ENCODE measurements at places on chromosomes 13 and 19.
A peak's percentile ranks its signal among the peaks of the same experiment; 100 is the strongest.

DNA sequence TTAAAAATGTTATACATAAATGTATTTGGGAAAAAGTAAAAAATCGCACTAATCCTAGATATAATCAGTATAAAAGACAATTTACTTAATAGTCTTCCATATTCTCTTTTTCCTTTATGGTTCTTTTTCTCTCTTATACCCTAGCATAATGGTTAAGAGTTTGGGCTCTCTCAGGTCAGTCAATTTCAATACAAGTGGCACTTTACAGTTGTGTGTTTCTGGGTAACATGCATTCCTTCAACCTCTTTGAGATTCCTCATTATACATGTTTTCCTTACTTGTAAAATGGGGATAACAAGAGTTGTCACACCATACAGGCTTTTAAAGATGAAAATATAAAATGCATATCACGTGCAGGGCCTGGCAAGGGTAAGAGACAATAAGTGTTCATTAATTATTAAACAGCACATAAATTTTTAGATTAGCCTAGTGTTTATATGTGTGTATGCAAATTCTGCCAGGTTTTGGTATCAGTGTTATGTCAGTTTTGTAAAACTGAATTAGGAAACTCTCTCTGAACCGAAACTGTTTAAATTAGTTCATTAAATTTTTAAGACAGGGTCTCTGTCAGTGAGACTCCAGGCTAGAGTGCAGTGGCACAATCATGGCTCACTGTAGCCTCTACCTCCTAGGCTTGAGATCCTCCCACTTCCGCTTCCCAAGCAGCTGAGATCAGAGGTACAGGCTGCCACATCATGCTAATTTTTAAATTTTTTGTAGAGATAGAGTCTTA is 49.8 kb downstream of the ELF1 start:
- DNase-seq: no peak

GRCh38 chr13:46866150-46866549 is 30.7 kb downstream of the HTR2A start:
- DNase-seq: peak; percentile 8

DNA sequence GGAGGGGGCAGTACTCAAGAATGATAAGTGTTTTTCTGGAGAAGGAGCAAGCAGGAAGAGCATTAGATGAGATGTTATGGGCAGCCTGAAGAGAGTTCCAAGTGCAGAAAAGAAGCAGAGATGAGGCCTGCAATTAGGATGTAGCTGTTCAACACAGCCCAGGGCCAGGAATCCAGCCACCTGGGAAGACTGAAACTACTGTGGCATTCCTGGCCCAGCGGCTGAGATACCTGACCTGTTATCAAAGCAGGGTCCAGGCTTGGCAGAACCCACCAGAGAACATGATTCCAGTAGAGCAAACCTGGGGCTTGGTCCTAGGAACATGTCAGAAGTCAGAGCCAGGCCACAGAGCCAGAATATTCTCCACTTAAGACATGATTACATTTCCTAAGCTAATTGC is 73.3 kb upstream of the LRCH1 start:
- no peak for DNase-seq

GRCh38 chr13:40987606-40988280 is 31.4 kb downstream of the ELF1 start:
- DNase-seq: no peak

DNA sequence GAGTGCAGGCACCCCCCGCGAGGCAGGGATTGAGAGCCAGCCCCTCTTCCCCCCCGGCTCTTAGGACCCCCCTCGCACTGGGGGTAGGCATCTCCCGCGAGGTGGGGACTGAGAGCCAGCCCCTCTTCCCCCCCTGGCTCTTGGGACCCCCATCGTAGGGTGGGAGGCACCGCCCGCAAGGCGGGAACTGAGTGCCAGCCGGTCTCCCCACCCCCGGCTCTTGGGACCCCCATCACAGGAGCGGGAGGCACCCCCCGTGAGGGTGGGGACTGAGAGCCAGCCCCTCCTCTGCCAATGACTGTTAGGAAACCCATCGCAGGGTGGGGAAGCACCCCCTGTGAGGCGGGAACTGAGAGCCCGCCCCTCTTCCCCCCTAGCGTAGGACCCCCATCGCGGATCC is 363.4 kb upstream of the SPRY2 start:
- no peak for DNase-seq

DNA sequence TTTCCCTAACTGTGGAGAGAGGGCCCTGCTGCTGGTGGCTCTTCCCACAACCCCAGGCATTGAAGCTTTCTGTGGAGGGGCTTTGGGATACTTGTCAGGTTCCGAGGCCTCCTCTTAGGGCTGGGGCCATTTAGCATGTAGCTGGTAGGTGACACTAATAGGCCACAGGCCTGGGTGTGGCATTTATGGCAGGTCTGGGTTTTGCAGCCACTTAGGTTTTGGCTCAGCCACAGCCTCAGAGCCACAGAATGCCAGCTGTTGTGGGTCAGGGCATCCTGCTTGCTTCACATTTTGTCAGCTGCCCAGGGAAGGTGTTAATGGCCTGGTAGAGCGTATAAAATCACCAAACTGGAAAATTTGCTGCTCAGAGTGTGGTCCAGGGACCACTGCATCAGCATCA is 15.7 kb downstream of the FAM124A start:
- DNase-seq: no peak

GRCh38 chr19:32543115-32543900 is 37.7 kb upstream of the PDCD5 start:
- DNase-seq: no peak

DNA sequence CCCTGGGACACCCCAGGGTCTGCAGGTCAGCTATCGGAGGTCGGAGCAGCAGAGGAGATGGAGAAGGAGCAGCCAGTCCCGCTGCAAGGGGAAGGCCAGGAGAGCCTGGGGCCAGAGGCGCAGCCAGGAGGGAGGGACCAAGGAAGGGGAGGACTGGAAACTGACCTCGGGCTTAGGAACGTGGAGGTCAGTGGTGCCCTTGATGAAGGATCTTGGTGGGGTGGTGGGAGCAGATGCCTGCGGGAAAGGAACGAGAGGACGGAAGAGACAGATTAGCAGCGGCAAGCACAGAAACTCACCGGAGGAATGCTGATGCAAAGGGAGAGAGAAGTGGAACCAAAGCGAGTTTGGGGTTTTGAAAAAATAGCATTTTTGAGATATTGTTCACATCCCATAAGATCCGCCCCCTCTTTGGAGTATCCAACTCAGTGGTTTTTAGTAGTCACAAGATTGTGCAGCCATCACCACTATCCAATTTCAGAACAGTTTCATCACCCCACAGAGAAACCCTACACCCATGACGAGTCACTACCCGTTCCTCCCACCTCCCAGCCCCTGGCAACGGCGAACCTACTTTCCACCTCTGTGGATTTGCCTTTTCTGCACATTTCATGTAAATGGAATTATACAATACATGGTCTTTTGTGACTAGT is 22.1 kb downstream of the PLEKHF1 start:
- peak; percentile 97 for DNase-seq

DNA sequence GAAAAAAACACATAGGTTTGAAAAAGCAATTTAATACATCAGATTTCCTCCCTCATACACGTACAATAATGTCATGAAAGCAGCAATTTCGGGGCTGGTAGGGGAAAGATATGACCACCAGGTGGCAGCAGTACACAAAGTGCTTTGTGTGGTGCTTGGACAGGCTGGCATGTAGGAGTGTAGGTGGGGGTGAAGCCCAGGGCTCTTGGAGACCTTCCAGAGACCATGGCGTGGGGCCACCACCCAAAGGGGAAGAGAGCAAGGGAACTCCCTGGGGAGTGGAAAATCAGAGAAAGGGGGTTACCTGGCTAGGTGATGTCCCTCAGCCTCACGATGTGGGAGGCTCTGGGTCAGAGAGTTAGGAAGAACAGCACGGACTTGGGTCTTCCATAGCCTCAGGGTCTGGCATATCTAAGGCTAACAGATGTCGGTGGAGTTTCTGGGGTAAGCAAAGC is 11.8 kb upstream of the CCNA1 start:
- peak; percentile 24 for DNase-seq

DNA sequence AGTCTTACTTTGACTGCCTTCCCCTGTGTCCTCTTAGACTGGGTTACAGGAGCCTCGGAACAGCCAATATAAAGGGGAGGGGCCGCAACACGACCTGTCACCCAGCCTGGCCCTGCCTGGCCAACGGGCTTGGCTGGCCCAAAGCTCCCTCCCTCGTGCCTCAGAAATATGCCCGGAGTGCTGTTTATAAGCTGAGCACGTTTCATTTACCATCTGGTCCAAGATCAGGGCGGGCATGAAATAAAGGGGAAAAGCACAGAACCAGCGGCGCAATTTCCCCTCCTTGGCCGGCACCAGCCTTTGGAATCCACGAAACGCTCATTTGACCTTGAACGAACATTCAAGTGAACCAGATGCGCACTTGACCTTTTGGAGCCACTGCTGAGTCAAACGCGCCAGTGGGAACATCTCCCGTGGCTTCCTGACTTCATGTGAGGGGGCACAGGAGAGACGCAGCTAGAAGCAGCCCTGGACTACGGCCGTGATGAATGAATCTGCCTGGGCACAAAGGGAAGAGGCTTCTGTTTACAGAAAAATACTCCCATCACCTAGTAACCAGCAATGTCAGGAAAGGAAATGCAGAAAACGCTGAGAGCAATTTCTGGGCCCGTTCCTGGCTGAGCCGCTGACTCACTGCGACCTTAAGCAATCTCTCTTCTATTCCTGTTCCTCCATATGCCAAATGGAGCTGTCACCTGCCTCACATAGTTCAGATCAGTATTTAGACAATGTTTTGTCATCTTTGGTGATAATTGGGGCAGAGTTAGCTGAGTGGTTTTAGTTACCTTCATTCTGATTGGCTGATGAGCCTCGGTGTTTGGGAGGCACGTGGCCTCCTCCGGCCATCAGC is 53.3 kb downstream of the RFX2 start:
- peak; percentile 90 for DNase-seq

DNA sequence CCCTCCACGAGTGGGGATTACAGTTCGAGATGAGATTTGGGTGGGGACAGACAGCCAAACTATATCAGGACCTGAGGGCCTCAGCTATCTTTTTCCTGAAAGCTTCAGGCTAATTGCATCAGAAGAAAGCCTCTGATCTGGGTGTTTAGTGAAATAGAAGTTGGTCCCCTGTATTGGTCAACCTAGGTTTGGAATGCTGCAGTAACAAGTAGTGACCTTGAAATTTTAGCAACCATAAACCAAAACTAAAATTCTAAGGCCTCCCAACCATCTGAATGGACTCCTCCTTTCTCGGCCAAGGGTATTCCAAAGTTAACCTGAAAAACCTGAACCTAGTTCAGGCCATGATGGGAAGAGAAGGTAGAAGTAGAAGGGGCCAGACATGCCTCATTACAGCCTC is 34.9 kb upstream of the OR10H1 start:
- DNase-seq: no peak

DNA sequence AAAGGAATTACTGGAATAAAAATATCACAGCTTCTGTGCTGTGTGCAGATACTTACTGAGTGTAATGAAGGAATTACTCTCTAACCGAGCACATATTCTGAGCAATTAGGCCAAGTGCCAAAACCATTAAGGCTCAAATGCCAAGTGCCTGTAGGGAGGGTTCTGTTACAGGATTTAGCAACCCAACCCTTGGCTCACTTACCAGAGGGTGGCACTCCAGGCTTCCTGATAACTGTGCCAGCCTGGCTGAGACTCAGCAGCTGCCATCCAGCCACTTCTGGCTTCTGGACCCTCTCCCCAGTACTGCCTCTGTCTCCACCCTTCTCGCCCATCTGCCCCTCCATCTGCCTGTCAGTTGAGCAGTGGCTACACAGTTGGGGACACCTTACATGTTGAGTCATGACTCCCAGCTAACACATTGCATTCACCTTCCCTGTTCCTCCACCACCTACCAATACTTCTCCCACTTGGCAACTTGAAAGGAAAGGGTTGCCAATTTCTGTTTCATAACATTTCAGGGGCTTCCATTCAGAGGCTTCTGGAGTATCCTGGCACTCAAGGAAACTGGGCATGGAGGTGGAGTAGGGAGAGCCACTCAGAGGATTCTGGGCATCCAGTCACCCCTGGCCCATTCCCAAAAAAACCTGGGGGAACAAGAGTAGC is 110.5 kb downstream of the COG6 start:
- no peak for DNase-seq

- no peak for DNase-seq
Observed at GRCh38 chr19:9751446-9751845, 17.1 kb downstream of the ZNF846 start.

GRCh38 chr13:98827449-98827848 is 75.0 kb upstream of the SLC15A1 start:
- DNase-seq: no peak

- peak; percentile 18 for DNase-seq
Observed at GRCh38 chr19:1465191-1466016, 13.6 kb downstream of the C19orf25 start.

- no peak for DNase-seq
Observed at GRCh38 chr13:97822377-97822776, 131.1 kb upstream of the IPO5 start.

DNA sequence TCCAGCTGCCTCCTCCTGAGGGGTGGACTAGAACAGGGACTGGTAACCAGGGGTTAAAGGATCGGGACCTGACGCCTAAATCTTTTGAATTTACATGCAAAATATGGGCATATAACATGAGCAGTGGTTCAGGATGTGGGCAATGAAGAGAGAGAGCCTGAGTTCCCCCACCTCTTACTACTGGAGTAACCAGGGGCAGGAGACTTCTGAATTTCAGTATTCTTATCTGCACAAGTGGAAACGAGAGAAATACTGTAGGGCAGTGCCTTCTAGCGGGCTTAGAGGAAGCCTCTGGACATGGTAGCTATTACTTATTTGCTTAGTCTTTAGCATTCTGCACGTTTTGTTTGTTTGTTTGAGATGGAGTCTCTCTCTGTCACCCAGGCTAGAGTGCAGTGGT is 26.3 kb downstream of the BCAT2 start:
- DNase-seq: no peak

- DNase-seq: no peak
Observed at GRCh38 chr13:113937527-113938180, 36.2 kb downstream of the C13orf46 start.

DNA sequence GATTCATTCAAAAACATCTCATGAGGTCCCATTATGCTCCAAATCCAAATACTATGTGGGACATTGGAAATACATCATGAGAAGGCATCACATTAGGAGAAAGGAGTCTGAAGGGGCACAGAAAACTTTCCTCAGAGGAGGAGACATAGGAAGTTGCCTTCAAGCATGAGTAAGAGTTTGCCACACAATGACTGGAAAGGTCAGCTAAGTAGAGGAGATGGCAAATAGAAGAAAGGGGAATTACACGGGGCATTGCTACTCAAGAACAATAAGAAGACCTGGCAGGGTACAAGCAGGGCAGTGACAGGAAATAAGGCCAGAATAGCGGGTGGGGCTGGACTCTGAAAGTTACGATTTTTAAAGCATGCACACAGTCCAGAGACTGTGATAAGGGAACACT is 231.6 kb downstream of the SPRY2 start:
- DNase-seq: no peak

DNA sequence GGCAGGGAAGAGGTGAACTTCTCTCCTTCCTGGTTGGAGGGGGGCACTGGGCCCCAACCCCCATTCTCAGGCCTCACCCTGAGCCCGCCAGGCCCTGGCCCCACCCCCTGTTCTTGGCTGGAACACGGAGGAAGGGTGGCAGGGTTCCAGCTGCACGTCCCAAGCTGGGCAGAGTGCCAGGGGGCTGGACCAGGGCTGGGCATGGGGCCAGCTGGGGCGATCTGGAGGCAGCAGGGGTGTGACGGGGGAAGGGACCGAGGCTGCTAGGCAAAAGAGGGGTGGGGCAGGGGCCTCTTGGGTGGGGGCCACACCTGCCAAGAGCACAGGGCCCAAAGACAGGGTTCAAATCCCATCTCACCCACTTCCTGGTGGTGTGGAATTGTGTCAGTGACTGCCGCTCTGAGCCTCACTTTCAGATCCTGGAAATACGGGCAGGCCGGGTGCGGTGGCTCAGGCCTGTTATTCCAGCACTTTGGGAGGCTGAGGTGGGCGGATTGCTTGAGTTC is 2.2 kb downstream of the HIF3A start:
- DNase-seq: no peak

- DNase-seq: no peak
Observed at GRCh38 chr13:109605846-109606245, 180.5 kb downstream of the IRS2 start.

Data from AG09309 (cell line).